ENCODE measurements at places on chromosomes 2 and 18.

- DNase-seq: no peak
Measured at GRCh38 chr2:160061944-160062291, 497 bp downstream of the PLA2R1 start.

DNA sequence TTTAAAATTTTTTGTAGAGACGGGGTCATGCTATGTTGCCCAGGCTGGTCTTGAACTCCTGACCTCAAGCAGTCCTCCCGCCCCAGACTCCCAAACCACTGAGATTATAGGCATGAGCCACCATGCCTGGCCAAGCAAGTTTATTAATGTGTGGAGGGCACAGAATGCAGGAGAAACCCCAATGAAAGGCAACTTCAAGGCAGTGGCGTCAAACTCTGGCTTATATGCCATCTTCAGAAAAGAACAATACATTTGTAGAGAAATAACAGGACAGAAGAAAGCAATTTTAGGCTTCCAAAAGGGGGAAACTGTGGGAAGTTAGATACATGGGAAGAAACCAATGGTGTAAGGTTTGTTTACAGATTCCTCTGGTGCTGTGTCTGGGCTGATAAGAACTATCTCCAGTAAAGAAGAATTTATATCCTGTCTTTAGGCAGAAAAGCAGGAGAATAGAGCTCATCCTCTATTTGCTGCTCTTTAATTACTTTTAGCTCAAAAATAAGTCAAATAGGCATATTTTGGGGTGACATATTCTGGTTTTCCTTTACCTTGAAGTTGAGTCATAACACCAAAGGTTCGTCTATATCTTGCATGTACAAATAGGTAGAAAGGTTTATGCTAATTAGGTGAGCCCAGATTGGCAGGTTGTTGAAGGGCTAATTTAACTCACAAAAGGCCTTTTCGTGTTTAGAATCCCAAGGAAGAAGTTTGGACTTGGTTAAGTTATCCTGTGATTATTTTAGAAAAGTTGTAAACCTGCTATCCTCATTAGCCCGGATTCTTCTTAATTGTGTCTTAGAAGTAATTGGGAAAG, 26.0 kb upstream of the TMEM214 start:
- DNase-seq: no peak

GRCh38 chr2:119319593-119319992, 47.0 kb downstream of the C2orf76 start:
- no peak for DNase-seq

- no peak for DNase-seq
Measured at GRCh38 chr2:83079007-83079406, 1380.1 kb downstream of the SUCLG1 start.

- no peak for DNase-seq
Measured at GRCh38 chr2:162782138-162782537, 56.4 kb downstream of the KCNH7 start.

DNA sequence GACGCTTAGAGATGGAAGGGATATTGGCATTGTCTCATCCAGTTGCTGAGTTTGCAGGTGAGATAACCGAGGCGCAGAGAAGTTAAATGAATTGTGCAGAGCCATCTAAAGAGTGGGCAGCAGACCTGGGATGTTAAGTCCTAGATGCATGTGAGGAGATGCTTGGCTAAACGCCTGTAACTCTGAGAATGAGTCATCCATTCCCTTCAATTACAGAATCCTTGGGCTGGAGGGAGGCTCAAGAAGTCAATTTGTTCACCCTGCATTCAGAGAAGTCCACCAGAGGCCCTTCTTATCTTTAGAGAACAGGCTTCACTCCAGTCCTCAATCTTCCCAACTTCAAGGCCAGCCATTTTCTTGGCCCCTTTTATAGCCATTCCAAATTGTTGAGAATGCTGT, 1.6 kb downstream of the EHD3 start:
- no peak for DNase-seq

GRCh38 chr2:3151153-3151918, 226.3 kb downstream of the EIPR1 start:
- DNase-seq: no peak

DNA sequence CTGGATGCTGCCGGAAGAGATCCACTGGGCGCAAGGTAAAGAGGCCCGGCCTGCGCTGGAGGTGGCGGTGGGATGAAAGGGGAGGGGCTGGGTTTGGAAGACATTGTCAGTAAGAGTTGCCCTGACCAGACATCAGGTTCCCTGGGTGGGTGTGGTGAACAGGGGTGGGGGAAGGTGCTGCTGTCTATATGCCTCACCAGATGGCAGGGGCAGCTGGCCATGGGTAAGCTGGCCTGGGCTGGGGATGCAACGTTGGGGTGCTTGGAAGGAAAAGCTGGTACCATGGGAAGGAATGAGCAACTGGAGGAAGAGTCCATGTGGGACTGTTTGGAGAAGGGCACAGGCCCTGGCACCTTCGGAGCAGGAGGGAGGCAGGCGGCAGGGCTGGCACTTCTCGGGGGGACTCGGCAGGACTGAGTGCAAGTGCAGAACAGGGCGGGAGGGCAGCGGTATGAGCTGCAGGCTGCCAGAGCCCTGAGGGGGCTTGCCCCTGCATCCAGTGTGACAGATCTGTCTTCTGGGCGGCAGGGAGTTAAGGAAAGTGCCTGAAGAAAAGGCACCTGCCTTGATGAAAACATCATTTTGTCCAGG, 146.4 kb downstream of the DYSF start:
- DNase-seq: no peak

DNA sequence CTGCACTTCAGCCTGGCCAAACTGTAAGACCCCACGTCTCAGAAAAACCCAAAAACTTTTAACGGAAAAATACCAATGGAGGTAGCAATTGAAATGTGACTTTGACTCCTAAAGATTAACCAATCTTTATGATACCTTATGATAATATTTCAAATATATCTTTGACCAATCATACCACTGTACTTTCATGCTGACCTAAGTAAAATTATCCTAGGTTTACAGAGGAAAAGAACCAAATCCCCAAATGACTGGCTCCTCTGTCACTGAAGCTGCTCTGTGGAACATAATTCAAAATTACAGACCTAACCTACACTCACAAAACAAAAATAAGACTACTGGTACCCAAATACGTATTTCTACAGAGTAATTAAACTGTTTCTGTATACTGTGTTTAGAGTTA, 7.7 kb upstream of the STPG4 start:
- DNase-seq: no peak

DNA sequence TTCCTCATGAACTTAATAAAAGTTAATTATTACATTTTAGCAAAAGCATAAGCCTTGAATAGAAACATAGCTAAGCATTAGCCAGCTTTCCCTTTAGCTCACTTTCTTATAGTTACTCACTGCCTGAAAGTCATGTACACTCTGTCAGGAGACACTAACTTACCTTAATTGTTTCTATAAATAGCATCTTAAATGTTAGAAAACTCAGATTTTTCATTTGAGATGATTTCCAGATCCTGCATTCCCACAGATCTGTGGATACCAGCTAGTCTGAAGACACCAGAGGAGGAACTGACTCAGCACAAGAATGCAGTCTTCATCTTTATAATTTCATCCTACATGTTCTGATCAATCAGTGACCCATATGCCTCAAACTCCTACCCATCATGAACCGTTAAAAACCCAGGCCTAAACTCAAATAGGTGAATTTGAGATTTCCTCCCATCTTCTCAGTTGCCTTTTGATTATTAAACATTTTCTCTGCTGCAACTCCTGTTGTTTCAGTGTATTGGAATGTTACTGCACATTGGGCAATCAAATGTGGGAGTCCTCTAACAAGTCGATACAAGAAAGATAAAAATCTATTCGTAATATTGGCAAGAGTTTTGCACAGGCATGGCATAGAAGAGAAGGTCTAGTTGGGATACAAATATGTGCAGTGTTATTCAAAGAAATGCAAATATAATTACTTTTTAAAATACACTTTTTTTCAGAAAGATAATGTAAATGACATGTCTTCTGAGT, 857.4 kb upstream of the CDH2 start:
- no peak for DNase-seq

GRCh38 chr2:237901932-237902850, 42.8 kb downstream of the RAMP1 start:
- DNase-seq: no peak

DNA sequence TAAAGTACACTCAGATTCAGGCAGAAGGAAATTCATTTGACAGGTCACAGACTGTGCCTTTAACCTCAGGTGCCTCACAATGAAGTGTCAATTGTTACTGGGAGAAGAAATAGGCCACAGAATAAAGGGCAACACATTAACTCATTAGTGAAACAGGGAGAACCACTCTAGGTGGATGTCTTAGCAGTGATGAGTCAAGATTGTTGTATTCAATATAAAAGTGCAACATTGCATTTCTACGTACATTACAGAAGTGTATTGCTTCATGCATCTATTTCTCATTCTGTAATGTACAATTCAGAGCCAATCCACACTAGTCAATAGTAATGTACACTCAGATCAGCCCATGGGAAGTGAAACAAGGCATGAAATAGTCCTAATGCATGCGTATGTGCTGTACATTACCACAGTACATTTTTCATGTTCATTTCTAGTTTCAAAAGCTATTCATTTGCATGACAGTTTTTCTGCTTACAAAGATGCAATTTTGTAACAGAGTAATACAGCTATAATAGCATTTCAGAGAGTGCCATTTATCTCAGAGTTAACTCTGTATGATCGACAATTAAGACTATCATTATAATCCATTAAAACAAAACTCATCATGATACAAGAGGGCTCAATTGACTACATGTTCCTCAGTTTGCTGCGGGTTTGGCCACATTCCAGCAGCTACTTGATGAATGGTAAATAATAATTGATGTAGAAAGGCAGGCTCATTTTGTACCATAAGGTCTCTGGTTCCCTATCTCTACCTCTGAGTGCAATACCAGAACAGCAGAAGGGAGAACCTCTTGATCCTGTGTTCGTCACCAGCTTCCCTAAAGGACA, 12.2 kb upstream of the ARL5A start:
- no peak for DNase-seq

DNA sequence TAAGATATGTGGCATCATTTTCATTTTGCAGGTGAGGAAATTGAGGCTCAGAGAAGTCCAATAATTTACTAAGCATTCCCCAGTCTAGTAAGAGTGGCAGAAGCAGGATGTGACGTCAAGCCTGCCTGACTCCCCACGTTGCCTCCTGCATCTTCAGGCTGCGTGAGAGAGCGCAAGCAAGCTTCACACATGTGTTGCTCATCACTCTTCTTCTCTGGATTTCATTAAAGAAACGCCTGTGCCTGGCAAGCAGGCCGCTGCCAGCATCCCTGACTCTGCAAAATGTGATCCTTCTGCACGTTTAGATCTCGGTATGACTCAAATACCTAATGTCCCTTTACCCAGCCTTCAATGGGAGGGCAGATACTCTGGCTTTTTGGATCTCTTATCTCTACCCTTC, 96.8 kb downstream of the PRKCE start:
- DNase-seq: no peak

DNA sequence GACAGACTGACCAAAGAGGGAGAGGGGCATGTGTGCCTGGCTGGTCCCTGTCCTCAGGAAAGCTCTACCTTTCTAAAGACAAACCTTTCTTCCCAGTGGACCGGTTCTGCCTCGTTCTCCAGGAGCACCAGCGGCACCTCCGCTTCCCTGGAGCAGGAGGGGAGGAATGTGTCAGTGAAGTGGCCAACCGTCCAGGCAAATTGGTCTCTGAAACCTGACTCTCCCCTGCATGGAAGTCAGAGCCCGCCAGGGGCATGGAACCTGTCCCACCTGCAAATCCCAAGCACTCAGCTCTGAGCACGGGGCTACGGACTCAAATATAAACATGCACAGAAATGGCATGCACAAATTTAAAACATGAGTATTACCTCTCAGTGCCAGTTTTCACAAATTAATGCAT, 62.9 kb downstream of the COL6A3 start:
- no peak for DNase-seq

- no peak for DNase-seq
Measured at GRCh38 chr18:55314615-55315237, 273.3 kb downstream of the TCF4 start.

GRCh38 chr2:113974727-113975126, 84.8 kb downstream of the ACTR3 start:
- no peak for DNase-seq

DNA sequence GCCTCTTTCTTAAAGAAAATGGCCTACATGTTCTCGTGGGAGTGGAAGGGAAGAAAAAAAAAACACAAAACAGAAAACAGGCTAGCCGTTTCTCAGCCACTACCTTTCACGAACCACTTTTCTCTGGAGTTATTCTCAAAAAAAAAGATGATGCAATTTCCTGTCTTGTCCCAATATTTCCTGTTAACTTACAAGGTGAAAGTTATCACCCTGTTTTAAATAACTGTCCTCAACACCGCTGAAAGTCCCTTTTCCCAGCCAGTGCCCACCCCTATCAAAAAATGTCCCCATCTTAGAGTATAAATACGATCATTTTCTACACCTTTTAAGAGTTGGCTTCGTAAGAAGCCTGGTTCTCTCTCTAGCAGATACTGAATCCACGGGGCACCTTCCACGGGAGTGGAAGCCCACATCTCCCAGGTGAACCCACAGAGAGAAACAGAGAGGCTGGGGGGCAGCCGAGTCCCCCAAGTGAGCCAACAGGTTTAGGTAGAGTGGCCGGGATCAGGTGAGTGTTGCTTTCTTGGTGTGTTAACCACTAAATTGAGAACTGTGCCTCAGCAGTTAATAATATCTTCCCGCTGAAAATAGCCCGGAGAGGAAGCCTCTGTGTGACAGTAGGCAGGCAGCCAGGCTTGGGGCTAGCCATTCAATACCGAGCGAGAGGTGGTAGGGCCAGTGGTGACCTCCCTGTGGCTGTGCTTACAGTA, 15.9 kb downstream of the SMAD7 start:
- DNase-seq: no peak

DNA sequence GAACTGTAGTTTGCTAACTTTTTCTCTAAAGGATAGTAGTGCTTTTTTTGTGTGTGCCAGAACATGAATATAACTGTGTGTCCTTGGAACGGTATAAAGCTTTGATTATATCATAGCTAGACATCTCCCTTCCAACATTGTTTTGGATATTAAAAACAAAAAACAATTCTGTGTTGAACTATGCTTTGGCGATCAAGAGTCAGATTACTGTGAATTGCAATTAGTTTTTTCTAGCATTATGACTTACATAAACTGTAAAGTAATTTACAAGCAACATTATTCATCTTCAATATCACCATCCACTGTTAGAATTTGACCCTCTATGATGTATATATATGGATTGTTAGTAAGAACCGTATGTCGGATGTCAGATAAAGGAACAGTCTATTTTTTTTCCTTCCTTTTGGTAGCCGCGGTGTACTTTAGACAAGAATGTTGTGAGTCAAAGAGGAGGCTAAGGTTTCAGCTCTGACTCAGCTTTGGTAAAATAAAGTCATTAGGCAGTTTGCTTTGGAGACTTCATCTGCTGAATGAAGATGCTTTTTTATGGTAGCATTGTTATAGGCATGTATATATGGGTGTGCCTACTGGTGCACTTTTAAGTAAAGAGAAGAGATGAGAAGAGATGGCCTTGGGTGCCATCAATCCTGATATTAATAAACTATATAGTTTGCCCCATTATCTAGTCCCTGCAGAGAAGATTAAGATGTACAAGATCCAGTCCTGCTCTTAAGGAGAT, 76.4 kb downstream of the LTBP1 start:
- no peak for DNase-seq

DNA sequence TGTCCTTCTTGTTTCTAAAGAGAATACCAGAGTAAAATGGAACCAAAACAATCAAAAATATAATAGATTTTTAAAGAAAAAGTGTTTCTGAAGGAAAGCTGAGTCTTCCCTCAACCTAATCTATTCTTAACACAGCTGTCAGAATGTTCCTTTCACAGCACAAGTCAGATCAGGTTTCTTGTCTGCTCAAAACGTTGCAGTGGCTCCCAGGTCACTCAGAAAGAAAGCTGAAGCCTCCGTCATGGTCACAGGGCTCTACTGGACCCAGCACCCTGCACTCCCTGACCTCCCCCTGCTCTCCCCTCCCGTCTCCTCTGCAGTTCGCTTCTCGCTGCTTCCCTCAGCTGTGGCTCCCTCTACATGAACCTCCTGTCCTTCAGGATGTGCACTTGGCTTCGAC, 90.7 kb upstream of the PTPRM start:
- no peak for DNase-seq
